ENCODE measurements at places on chromosomes 6 and 20.

GRCh38 chr6:144098993-144099392, 3.6 kb upstream of the SF3B5 start:
- no peaks in the 10 kb centered on the region for H3K36me3 ChIP-seq
- peaks cover 9% of the 10 kb centered on the region for H3K4me1 ChIP-seq
- H3K4me3 ChIP-seq = no peak overlapping the region
- H3K27me3 ChIP-seq = no peaks in the 10 kb centered on the region
- DNase-seq = no peak

GRCh38 chr20:59688356-59688755, 84.0 kb downstream of the PHACTR3 start:
- H3K27ac ChIP-seq = no peak overlapping the region
- no peaks in the 10 kb centered on the region for H3K36me3 ChIP-seq
- no peaks in the 10 kb centered on the region for H3K27me3 ChIP-seq
- no peak for DNase-seq
- no peak overlapping the region for H3K4me3 ChIP-seq

DNA sequence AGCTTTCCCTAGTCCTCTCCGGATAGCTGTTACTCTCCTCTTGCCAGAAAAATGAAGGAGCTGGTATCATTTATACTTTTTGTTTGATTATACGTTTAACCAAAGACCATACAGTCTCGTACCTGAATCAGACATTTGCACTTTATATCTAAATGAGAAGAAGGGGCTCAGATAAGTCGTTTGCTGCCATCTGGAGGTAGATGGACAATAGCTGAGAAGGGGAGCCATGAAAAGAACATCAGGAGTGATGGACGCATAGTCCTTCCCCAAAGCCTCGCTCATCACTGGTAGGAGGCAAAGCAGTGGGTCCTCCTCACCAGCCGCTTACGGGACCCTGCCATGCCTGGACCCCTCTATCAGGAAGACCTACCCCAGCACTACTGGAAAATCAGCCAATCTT, 45.4 kb downstream of the RPF2 start:
- no peak overlapping the region for H3K27ac ChIP-seq
- DNase-seq = no peak
- H3K4me3 ChIP-seq = no peak overlapping the region
- H3K4me1 ChIP-seq = no peaks in the 10 kb centered on the region
- no peaks in the 10 kb centered on the region for H3K27me3 ChIP-seq
- peaks cover 10% of the 10 kb centered on the region for H3K36me3 ChIP-seq

GRCh38 chr6:25537349-25538018, 114.5 kb upstream of the SCGN start:
- no peak overlapping the region for H3K4me3 ChIP-seq
- H3K27ac ChIP-seq = no peak overlapping the region
- H3K36me3 ChIP-seq = no peaks in the 10 kb centered on the region
- H3K4me1 ChIP-seq = no peaks in the 10 kb centered on the region
- DNase-seq = no peak

- H3K27me3 ChIP-seq = no peaks in the 10 kb centered on the region
- no peaks in the 10 kb centered on the region for H3K4me1 ChIP-seq
- no peak overlapping the region for H3K27ac ChIP-seq
- H3K36me3 ChIP-seq = no peaks in the 10 kb centered on the region
Measured at GRCh38 chr20:16828666-16829305, 80.6 kb downstream of the OTOR start.

- no peaks in the 10 kb centered on the region for H3K4me1 ChIP-seq
- no peaks in the 10 kb centered on the region for H3K27me3 ChIP-seq
- H3K4me3 ChIP-seq = no peak overlapping the region
- no peak overlapping the region for H3K27ac ChIP-seq
- no peaks in the 10 kb centered on the region for H3K36me3 ChIP-seq
Measured at GRCh38 chr6:166815629-166816028, 140.7 kb downstream of the RNASET2 start.

GRCh38 chr6:98633886-98634285, 200.5 kb upstream of the POU3F2 start:
- no peak for DNase-seq
- no peaks in the 10 kb centered on the region for H3K4me1 ChIP-seq
- no peaks in the 10 kb centered on the region for H3K36me3 ChIP-seq

GRCh38 chr6:66623050-66623449, 916.0 kb upstream of the EYS start:
- H3K36me3 ChIP-seq = no peaks in the 10 kb centered on the region
- H3K4me1 ChIP-seq = no peaks in the 10 kb centered on the region

- H3K27ac ChIP-seq = no peak overlapping the region
- H3K4me1 ChIP-seq = no peaks in the 10 kb centered on the region
- DNase-seq = no peak
- H3K36me3 ChIP-seq = no peaks in the 10 kb centered on the region
- H3K4me3 ChIP-seq = no peak overlapping the region
Measured at GRCh38 chr6:155595284-155595683, 139.6 kb upstream of the NOX3 start.

DNA sequence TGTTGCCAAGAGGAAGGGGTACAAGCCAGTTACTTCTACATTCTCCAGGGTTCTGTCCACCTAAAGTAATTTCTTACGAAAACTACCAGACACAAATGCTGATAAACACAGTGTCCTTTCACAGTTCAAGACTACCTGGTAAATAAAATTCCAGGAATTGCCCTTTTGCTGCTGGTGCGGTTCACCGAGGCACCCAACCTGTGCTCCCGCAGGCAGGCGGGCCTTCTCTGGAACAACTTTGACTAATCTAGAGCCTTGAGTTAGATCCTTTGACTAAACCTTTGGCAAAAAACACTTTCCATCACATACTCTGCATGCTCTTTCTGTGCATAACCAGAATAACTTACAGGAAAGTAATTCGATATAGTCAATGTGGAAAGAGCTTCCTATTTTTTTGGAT, 107.0 kb downstream of the HUS1B start:
- H3K27me3 ChIP-seq = no peaks in the 10 kb centered on the region
- H3K36me3 ChIP-seq = peaks cover 25% of the 10 kb centered on the region
- H3K27ac ChIP-seq = no peak overlapping the region
- no peak overlapping the region for H3K4me3 ChIP-seq

DNA sequence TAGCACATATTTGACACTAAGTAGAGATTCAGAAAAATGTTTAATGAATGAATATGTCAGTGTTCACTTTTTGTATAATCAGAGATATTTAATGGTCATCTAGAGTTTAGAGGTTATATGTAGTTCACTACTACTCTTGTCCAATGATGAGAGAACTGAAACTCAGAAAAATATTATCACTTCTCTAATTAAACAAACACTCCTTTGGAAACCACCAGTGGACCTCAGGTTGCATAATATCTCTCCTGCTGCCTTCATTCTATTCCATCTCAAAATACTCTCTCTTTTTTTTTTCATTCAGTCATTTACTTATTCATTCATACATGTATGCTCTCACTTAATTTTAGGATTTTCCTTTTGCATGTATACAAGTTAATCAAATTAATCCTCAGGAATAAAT, 423.1 kb upstream of the RNF217 start:
- H3K27me3 ChIP-seq = no peaks in the 10 kb centered on the region
- no peak overlapping the region for H3K27ac ChIP-seq
- H3K4me1 ChIP-seq = no peaks in the 10 kb centered on the region
- H3K36me3 ChIP-seq = no peaks in the 10 kb centered on the region

- H3K4me3 ChIP-seq = no peak overlapping the region
- DNase-seq = no peak
- H3K27ac ChIP-seq = no peak overlapping the region
- H3K36me3 ChIP-seq = no peaks in the 10 kb centered on the region
- no peaks in the 10 kb centered on the region for H3K27me3 ChIP-seq
Measured at GRCh38 chr6:81763051-81763450, 10.6 kb upstream of the TENT5A start.

DNA sequence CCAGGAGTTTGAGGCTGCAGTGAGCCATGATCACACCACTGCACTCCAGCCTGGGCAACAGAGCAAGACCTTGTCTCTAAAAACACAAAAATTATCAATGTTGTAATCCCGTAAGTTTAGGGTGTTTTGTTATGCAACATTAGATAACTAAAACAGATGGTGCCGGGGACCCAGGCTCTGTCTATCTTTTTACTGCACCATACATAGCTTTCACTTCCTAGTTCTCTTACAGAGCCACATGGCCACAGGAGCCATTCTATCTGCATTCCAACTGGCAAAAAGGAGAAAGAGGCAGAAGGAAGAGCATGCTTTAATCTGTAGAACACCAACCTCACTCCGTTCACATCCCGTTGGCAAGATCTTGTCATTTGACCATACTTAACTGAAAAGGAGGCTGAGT, 5.4 kb upstream of the TCF15 start:
- H3K4me3 ChIP-seq = no peak overlapping the region
- H3K27me3 ChIP-seq = peaks cover 2% of the 10 kb centered on the region
- no peaks in the 10 kb centered on the region for H3K36me3 ChIP-seq
- no peak for DNase-seq
- H3K4me1 ChIP-seq = peaks cover 1% of the 10 kb centered on the region

- DNase-seq = no peak
- H3K27me3 ChIP-seq = no peaks in the 10 kb centered on the region
- no peaks in the 10 kb centered on the region for H3K4me1 ChIP-seq
- H3K36me3 ChIP-seq = no peaks in the 10 kb centered on the region
- H3K27ac ChIP-seq = no peak overlapping the region
Measured at GRCh38 chr6:154886016-154886415, 109.1 kb upstream of the TIAM2 start.

- H3K27me3 ChIP-seq = peaks cover 6% of the 10 kb centered on the region
- H3K27ac ChIP-seq = no peak overlapping the region
- H3K4me1 ChIP-seq = peaks cover 3% of the 10 kb centered on the region
Measured at GRCh38 chr6:123806561-123806960, 2.9 kb downstream of the NKAIN2 start.

DNA sequence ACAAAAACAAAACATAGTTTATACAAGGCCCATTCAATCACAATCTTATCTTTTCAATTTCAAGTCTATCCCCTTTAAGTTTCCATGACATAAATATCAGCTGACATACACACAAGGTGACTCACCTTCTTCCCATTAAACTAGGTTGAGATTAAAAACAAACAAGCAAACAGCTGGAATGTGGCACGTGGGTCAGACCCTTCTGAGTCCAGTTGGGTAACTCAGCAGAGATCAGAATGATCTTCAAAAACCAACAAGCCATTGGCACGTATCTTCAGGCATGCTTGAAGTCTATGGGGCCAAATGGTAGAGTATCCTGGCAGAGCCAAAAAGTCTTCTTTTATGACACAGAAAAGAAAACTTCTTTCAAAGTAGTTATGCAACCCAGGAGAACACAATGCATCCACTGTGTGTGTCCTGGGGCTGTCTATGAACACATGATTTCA, 603.5 kb upstream of the CITED2 start:
- H3K27me3 ChIP-seq = no peaks in the 10 kb centered on the region
- no peak for DNase-seq
- H3K4me3 ChIP-seq = no peak overlapping the region
- no peak overlapping the region for H3K27ac ChIP-seq
- H3K36me3 ChIP-seq = no peaks in the 10 kb centered on the region
- no peaks in the 10 kb centered on the region for H3K4me1 ChIP-seq

GRCh38 chr6:122151763-122152162, 247.7 kb upstream of the HSF2 start:
- H3K27me3 ChIP-seq = no peaks in the 10 kb centered on the region
- H3K4me3 ChIP-seq = no peak overlapping the region
- DNase-seq = no peak
- no peaks in the 10 kb centered on the region for H3K36me3 ChIP-seq

DNA sequence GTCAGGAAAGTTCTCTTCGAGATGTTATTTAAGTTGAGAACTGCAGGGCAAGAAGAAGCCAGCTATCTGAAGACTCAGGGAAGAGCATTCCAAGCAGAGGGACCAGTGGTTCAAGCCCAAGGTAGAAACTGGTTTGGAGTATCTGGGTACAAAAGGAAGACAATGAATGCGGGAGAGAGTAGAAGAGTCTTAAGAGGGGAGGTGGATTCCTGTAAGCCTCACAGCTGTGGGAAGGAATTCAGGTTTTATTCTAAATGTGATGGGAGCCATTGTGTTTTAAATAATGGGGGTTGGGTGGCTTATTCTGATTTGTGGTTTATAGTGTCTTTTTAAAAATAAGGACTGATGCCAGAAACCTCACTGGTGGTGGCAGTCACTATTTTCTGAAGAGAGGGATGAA, 37.6 kb upstream of the TENT5A start:
- no peak overlapping the region for H3K4me3 ChIP-seq
- DNase-seq = no peak
- H3K27ac ChIP-seq = no peak overlapping the region
- no peaks in the 10 kb centered on the region for H3K27me3 ChIP-seq
- H3K36me3 ChIP-seq = no peaks in the 10 kb centered on the region
- no peaks in the 10 kb centered on the region for H3K4me1 ChIP-seq

DNA sequence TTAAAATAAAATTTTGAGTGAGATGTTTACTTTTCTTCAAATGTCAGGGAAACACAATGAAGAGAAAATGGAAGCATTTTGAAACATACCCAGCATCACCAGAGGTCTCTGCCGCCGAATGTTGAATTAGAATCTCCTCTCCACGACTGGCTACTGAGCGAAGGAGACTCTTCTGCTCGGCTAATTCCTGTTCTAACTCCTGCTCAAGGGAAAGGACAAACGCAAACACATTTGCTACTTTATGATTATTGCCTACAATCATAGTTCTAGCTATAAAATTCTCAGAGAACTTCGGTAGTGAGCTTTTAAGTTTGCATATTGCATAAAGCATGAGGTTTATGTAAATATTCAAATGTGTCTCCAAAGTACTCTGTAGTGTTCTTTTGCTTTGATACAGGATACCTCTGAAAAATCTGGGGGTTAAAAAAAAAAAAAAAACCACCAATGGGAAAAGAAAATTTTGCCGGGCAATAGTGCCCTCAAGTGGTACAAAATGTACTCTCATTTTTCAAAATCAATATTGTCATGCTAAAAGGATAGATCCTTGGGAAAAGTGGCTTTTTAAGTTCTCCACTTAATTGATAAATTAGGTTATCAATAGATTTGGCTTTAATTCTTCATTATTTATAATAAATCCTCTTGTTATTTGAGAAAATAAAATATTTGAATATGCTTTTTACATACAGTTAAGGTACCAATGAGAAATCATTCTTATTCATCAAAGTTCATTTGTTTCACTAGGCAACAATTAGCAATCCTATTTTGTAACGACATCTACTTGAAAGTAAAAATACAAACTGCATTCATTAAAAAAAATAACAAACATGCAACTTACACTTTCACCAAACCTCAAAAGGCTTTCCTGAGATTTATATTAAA, 369.0 kb downstream of the SYNE1 start:
- no peak overlapping the region for H3K27ac ChIP-seq
- H3K36me3 ChIP-seq = peaks cover 16% of the 10 kb centered on the region
- no peaks in the 10 kb centered on the region for H3K27me3 ChIP-seq

GRCh38 chr20:64069209-64069613, 6.2 kb downstream of the TCEA2 start:
- H3K4me1 ChIP-seq = peaks cover 36% of the 10 kb centered on the region
- no peak overlapping the region for H3K27ac ChIP-seq
- no peak overlapping the region for H3K4me3 ChIP-seq
- H3K36me3 ChIP-seq = peaks cover 24% of the 10 kb centered on the region
- no peaks in the 10 kb centered on the region for H3K27me3 ChIP-seq

GRCh38 chr6:113511100-113511499, 346.0 kb upstream of the MARCKS start:
- no peak overlapping the region for H3K4me3 ChIP-seq
- no peaks in the 10 kb centered on the region for H3K27me3 ChIP-seq
- H3K36me3 ChIP-seq = no peaks in the 10 kb centered on the region
- no peaks in the 10 kb centered on the region for H3K4me1 ChIP-seq
- no peak for DNase-seq
- no peak overlapping the region for H3K27ac ChIP-seq

Measured in effector memory CD4-positive, alpha-beta T cell (primary cell).